ENCODE measurements at places on chromosomes 12 and 14.

- no peak for DNase-seq
Observed at GRCh38 chr12:104733717-104734175, 224.3 kb downstream of the SLC41A2 start.

DNA sequence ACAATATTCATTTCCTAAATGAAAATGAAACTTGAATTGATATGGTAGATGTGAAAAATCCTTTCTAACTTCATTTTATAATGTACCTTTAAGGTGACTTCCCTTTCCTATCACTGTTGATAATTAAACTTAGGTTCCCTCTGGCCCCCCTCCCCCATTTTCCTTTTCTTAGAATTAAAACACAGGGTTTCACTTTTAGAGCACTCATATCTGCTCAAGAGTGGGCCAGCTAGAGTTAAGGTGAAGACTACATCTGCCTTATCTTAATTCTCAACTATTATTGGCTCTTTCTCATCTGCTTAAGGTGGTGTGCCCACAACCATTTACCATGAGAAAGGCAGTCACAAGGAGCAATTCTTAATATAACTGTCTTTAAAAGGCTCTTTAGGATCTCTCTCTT, 49.7 kb downstream of the LIN52 start:
- DNase-seq, result no peak

GRCh38 chr14:95531473-95531872, 3.4 kb upstream of the GLRX5 start:
- DNase-seq, result no peak

GRCh38 chr12:118371321-118372282, 1.1 kb downstream of the TAOK3 start:
- no peak for DNase-seq

DNA sequence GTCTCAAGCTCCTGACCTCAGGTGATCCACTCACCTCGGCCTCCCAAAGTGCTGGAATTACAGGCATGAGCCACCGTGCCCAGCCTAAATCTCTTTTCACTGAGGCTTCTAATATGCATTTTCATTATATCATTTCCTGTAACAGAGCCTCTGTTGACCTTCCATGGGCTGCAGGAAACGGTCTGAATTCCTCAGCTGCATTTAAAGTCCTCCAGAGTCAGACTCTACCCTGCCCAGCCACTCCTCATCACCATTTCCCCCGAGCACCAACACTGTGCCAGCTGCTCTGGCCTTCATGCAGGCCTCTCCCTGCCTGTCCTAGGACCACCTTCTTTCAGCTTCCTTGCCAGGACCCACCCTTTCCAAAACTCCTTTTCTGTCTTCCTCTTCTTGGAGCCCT, 9.8 kb upstream of the NFKBIA start:
- no peak for DNase-seq

- DNase-seq, result no peak
Observed at GRCh38 chr14:66514213-66514612, 6.3 kb downstream of the GPHN start.

Measured in stimulated activated CD8-positive, alpha-beta memory T cell treated with anti-CD3 and anti-CD28 coated beads, Interleukin-12 subunit alpha, Interleukin-12 subunit beta, amount 100 ng/mL, for 1 hour (primary cell).